COLO829 (cell line): ENCODE measurements at places on chromosomes 3 and 15.

DNA sequence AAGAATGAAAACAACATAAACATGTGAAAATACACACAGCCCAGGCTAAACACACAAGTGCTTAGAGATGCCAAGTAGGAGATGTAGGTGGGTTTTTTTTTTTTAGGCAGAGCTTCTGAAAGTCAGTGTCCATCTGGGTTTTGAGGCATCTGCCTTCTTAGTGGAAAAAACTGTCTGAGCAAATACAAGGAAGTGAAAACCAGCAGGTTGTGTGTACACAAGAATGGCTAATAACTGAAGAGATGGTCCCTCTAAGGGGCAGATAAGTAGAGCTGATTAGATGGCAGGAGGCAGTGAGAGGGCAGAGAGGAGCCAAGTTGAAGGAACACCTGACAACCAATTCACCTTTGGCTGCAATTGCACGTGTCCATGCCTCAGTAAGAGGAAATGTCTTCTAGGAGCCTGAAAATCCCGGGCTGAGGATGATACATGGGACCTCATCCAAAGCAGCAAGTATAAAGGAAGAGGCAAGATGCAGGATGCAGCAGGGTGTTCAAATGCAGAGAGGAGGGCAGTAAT lies 34.9 kb downstream of the CYP19A1 start:
- no peak for DNase-seq

DNA sequence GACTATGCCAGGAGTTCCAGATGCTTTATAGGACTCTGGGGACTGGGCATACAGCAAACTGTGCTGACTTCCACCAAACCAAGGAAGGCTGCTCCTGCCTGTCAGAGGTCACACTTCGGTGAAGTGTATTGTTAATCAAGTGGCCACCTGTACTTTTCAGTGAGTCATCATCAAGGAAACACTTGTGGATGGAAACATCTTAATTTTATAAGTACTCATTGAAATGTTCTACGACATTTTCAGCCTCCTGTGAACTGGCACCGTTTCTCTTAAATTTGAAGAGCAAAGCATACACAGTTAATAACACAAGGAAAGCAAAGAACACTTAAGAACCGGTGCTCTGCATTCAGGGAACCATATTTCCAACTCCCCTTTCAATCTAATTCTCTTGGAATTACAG lies 801.7 kb upstream of the DPPA4 start:
- no peak for DNase-seq

- DNase-seq: no peak
These were observed 218.3 kb upstream of the SOX2 start for GRCh38 chr3:181493423-181493822.

- peak; percentile 97 for DNase-seq
These were observed 3.3 kb downstream of the LIPH start for GRCh38 chr3:185549122-185549521.

DNA sequence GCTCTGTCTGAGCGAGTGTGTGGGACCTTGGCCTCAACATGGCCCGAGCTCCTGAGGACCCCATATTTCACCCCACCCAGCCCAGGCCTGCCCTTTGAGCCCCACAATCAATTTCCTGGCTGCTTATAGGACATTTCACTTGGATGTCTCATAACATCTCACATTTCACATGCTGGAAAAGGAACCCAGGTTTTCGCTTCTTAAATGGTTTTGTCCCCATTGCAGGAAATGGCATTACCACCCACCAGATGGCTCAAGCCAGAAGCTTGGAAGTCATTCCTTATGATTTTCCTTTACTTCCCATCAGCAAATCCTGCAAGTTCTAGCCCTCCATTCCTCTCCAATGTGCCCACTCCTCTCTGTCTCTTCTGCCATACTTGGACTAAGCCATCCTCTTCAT lies 14.9 kb downstream of the ITGA11 start:
- DNase-seq: no peak

DNA sequence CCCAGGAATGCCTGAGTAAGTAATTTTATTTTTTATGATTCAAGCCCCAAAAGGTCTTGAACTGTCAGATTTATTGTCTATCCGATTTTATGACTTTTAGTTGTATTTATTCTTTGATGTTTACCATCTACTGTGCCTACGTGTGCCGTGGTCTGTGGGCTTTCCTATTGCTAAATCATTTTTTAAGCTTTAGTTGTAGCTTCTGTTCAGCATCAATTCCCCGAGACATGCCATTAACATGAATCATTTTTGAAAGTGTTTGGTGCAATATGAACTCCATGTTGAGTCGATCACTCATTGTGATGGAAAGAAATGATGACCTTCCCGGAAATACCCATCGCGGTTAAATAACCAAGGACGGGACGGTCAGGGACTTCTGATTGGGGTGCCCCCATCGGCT lies 268.7 kb upstream of the THRB start:
- DNase-seq: no peak
